Central memory CD4-positive, alpha-beta T cell (primary cell): ENCODE measurements at places on chromosomes 13 and 19.

GRCh38 chr19:16366433-16367260, 42.0 kb downstream of the KLF2 start:
- DNase-seq: peak; percentile 72

GRCh38 chr19:867855-868457, 8.5 kb downstream of the CFD start:
- DNase-seq: no peak

GRCh38 chr13:39538816-39539790, 63.9 kb downstream of the LHFPL6 start:
- DNase-seq: no peak

GRCh38 chr13:34748073-34748472, 194.0 kb upstream of the NBEA start:
- no peak for DNase-seq

GRCh38 chr19:11339254-11340098, at the start of gene RAB3D:
RAB3D (minus strand) TSS chr19:11339657; CDS start chr19:11337399, 2,258 bp downstream.
- peak; percentile 41 for DNase-seq

- DNase-seq: no peak
These were observed 66.1 kb upstream of the DIAPH3 start for GRCh38 chr13:60229708-60230272.

- no peak for DNase-seq
These were observed 204.0 kb upstream of the TSHZ3 start for GRCh38 chr19:31553112-31553845.

GRCh38 chr19:46571495-46571894, 29.6 kb upstream of the CALM3 start:
- no peak for DNase-seq

- DNase-seq: no peak
These were observed 222.4 kb upstream of the IRS2 start for GRCh38 chr13:110008816-110009215.

DNA sequence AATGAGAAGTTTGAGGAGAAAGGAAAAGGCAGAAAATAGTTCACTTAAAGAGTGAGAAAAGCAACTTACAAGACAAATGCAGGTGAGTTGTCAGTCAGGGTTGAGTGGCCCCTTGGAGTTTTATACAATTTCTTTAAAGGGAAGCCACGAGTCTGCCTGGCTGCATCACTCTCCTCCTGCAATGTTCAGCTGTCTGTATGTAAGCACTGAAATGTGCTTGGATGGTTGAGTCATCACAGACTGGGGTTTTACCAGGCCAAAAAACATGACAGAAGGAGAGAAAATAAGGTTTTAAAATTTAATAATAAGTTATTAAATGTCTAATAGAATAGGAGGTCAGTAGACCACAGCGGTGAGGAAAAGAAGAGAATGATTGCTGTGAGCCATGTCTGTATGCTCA, 51.0 kb upstream of the FGF14 start:
- no peak for DNase-seq

GRCh38 chr13:61927648-61928047, 512.0 kb upstream of the PCDH20 start:
- no peak for DNase-seq

GRCh38 chr13:70408865-70409264, 300.6 kb upstream of the KLHL1 start:
- DNase-seq: no peak

- peak; percentile 87 for DNase-seq
These were observed 759 bp downstream of the PPP1R15A start for GRCh38 chr19:48872884-48873475.

GRCh38 chr13:42575938-42576337, 2.0 kb downstream of the TNFSF11 start:
- no peak for DNase-seq

DNA sequence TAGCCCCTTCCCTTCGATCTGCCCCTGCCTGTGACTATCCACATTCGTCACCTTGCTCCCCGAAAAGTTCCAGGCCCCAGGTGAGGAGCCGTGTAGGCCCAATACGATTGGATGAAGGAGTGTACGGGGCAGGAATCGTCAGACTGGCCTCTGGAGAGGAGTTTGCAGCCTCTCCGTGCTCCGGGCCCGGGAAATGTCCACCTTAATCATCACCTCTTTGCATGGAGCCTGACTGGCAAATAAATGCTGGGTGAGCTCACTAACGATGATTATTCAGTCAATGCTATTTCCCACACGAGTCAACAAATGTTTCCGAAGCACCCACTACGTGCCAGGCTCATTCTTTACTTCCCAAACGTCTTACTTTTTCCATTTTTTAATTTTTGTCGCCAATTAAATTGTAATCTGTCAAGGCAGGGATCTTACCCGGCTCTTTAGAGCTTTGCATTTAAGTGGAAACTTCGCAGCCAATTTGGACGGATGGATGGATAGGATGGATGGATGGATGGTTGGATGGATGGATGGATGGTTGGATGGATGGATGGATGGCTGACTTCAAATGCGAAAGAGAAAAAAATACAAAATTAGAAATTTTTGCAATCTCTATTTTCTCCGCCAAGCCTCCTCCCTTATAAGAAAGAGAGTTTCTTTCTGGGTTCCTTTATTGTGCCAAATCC, 45.8 kb downstream of the TGDS start:
- DNase-seq: no peak

DNA sequence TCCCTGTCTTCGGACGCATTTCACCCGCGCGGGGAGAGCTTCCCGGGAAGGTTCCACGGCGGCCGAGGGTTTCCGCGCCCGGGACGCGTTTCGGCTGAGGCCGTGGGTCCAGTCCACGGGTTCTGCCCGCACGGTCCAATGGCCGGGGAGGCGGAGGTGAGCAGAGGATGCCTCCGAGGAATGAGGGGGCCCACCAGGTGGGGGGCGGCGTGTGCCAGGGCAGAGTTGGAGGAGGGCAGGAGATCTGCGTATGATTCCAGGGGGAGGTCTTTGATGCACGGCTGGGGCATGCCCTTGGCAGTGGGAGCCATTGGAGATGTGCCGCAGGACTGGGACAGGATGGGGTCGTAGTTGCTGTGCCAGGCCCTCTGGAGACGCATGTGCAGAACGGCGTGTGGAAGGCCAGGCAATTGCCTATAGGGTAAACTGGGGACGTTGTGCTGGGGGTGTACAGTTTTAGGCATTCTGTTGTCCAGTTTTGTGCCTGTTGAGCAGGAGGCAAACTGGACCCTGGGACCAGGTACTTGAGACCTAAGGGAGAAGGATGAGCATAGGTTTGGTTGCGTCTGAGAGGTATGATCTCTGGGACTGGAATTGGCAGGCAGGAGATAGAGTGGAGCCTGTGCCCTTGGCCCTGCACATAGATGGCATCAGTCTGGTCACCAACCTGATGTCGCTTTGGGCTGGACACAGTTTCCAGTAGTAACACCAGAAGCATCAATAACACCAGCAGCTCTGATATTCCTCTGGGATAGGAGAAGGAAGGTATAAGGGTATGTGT, 751 bp downstream of the ZNF584 start:
- DNase-seq: no peak

- no peak for DNase-seq
These were observed 29.4 kb upstream of the OLFM4 start for GRCh38 chr13:52999093-52999696.

DNA sequence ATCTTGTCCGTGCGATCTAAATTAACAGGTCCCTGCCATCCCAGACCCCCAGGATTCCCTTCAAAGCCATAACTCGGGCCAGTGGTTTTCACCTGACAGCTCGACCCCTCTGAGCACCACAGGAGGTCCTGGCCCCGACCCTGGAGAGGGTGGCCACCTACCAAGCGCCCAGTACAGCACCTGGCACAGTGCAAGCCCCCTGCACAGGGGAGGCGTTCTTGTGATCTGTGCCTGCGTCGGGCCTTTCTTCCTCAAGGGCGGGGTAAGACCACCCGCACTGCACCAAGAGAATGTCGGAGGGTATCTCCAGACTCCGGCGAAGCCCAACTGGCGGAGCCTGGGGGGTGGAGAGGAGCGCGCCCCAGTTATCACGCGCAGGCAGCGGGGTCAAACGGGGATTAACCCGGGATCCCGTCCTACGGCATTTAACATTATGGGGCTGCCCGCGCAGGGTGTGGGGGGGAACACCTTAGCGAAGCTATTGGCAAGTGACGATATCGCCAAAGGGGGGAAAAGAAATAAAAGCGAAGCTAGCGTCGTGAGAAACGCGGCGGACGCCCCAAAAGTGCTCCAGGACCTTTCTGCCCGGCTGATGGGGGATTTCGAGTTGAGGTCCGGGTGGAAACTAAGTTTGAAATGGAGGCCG, 1.3 kb upstream of the HNRNPL start:
- DNase-seq: peak; percentile 43

DNA sequence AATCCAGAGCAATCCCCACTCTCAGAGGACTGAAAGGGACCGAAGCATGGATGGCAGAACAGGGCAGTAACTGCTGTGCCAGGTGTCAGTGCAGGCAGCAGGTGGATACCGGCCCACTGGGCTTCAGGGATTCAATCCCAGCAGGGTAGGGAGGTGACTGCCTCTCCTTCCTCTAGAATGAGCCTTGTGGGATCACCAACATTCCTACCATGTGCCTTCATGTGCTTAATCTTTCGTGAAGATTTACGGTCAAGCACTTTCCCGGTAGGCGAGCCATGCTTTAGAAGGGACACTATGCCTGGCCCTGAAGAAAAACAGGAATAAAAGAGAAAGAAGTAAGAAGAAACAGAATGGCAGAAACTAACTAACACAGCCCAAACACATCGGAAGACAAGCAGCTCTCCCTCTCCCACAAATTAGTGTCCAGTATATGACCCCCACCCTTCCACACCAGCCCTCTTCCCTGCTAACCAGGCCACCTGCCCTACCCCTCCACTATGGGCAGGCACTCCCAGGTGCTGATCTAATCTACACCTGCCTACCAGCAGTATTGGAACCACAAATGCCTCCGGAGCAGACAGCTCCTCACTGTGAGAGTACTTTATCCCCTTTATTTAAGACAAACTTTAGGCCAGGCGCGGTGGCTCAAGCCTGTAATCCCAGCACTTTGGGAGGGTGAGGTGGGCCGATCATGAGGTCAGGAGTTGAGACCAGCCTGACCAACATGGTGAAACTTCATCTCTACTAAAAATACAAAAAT, 162.5 kb downstream of the NUFIP1 start:
- DNase-seq: no peak

- no peak for DNase-seq
These were observed 48.7 kb downstream of the RFX2 start for GRCh38 chr19:6061376-6062130.

GRCh38 chr13:52750713-52751112, 11.1 kb upstream of the CNMD start:
- DNase-seq: no peak
